ENCODE measurements at places on chromosomes 13 and 19.

GRCh38 chr19:47268028-47268427 is 6.7 kb upstream of the INAFM1 start:
- no peak for DNase-seq

DNA sequence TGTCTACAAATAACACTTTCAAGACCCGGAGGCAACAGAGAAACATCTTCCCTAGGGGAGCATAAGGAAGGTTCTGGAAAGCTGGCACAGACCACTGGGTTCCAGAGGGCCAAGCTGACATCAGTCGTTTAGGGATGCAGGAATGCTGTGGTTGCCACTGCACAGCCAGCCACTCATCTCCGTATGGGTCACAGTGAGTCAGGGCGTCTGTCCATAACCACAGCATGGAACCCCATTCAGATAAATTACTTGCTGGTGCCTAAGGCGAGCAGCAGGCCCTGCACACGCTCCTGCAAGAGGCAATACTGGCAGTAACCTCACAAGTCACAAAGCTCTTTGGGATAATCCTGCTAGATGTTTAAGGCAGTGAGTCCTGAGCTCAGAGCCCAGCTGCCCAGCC is 140.9 kb upstream of the UBL3 start:
- no peak for DNase-seq

DNA sequence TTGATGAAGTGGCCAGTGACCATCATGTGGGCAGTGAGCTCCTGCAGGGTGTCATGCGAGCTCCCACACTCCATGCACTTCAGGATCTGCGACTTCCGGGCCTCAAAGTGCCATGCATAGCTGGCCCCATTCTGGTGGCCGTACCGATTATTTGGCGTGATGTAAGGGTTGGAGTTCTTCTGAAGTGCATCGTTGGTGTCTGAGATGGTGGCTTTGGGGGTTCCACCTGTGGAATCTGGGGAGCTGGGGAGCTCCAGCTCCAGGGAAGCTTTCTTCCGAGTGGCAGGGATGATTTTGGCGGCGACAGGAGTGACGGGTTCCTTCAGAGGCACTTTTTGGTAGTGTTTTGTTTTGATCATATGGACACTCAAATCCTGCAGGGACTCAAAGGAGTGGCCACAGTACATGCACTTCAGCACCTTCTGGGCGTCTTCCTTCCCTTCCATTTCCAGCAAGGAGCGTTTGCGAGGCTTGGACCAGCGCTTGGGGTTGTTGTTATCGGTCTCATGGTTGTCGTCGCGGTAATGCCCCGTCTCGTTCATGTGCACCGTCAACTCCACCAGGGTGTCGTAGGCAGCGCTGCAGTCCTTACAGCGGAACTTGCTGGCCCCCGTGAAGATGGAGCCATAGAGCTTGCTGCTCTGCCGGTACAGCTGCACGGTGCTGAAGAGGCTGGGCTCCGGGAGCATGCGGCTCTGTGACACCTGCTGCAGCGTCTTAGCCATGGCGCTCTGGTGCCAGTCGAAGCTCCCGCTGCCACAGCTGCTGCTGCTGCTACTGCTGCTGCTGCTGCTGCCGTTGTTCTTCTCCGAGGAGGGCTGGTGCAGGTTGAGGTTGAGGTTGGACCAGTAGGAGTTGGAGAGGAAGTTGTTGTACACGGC is 70.4 kb downstream of the TSHZ3 start:
- no peak for DNase-seq

GRCh38 chr19:50326101-50326664 is 3.0 kb downstream of the KCNC3 start:
- DNase-seq, result no peak

DNA sequence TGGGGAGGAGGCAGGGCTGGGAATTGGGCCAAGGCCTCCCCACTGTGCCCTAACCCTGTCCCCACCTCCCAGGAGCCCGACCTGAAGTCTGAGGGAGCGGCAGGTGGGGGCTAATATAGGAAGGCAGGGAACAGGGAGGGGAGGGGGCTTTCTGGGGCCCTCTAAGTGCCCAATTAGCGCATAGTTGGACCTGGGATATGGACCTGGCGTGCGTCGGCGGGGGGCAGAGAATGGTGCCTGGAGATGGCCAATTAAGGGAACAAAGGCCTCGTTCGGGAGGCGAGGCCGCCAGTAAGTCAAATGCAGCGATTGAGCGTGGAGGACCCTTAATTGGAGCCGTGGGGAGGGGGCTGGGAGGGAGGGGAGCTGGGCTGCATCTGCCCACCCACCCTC is at the start of gene C19orf85:
Gene C19orf85, minus strand, starts transcription at position 90 of the 393 bp plus-strand sequence. CDS start 197 bp downstream, outside the sequence.
- no peak for DNase-seq
